ENCODE measurements at places on chromosomes 2 and 18. TPM values are rescaled to one million over a fixed set of nuclear protein-coding genes. Genes with fewer than 3 reads are reported as not detected.
A peak's percentile ranks its signal among the peaks of the same experiment; 100 is the strongest.

GRCh38 chr2:180647621-180648020, 332.8 kb upstream of the UBE2E3 start:
- H3K27ac ChIP-seq: peak overlapping the region; percentile 3
- no peaks in the 10 kb centered on the region for H3K27me3 ChIP-seq
- no peaks in the 10 kb centered on the region for H3K36me3 ChIP-seq
- peaks cover 3% of the 10 kb centered on the region for H3K4me1 ChIP-seq

- H3K4me1 ChIP-seq: peaks cover 12% of the 10 kb centered on the region
- H3K36me3 ChIP-seq: no peaks in the 10 kb centered on the region
- H3K27ac ChIP-seq: no peak overlapping the region
- H3K4me3 ChIP-seq: no peak overlapping the region
- no peak for DNase-seq
Observed at GRCh38 chr18:69759046-69759445, 188.6 kb downstream of the CD226 start.

Gene NYAP2
- total RNA-seq: not detected

GRCh38 chr2:176270100-176270750, 983 bp downstream of the MTX2 start:
- DNase-seq: no peak
- H3K27me3 ChIP-seq: peaks cover 17% of the 10 kb centered on the region
- H3K36me3 ChIP-seq: peaks cover 2% of the 10 kb centered on the region
- H3K4me3 ChIP-seq: peak overlapping the region; percentile 98

DNA sequence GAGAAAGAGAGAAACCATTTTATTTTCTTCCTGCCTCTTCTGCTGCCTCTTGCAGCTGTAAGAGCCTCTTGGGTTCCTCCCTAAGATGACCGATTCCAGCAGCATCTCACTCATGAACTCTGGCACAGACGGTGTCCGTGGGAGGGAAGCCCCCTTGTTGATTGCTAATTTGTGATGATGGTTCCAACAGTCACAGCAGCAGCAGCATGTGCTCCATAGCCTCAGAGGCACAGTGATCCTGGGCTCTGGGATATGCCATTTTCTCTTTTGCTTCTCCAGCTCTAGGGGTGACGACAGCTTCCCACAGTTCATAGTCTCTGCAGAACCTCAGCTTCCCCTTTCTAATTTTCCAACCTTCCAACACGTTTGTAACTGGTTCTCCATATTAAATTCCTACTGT, 324.2 kb upstream of the HS6ST1 start:
- H3K4me3 ChIP-seq: no peak overlapping the region
- no peaks in the 10 kb centered on the region for H3K36me3 ChIP-seq
- no peak overlapping the region for H3K27ac ChIP-seq
- peaks cover 28% of the 10 kb centered on the region for H3K4me1 ChIP-seq

DNA sequence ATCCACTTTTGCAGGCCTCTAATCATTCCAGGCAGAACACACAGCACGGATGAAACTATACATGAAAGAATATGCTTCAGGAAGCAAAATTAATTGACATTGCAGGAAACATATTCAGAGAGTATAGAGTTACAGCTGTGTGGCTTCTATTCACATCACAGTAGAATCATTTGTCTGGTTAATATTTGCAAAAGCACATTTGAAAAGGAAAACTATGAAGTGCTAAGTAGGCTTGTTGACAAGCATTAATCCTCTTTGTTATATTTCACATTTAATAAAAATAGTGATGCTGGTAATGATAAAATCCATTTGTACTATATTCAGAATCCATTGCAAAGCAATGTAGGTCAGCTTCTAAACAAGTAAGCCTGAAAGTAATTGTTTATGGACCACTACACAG, 32.2 kb upstream of the PIK3C3 start:
- no peak for DNase-seq
- H3K27ac ChIP-seq: no peak overlapping the region

GRCh38 chr2:170354855-170355780, 177.2 kb downstream of the MYO3B start:
- H3K4me3 ChIP-seq: no peak overlapping the region
- H3K36me3 ChIP-seq: no peaks in the 10 kb centered on the region
- peaks cover 41% of the 10 kb centered on the region for H3K27me3 ChIP-seq
- H3K27ac ChIP-seq: no peak overlapping the region

Gene XDH
- total RNA-seq: 0.78 TPM

- peaks cover 10% of the 10 kb centered on the region for H3K27me3 ChIP-seq
- no peak overlapping the region for H3K4me3 ChIP-seq
- no peaks in the 10 kb centered on the region for H3K36me3 ChIP-seq
- H3K4me1 ChIP-seq: no peaks in the 10 kb centered on the region
Observed at GRCh38 chr18:26134107-26134506, 438 bp downstream of the PSMA8 start.

GRCh38 chr18:54743605-54743995, 84.7 kb upstream of the RAB27B start:
- no peak overlapping the region for H3K4me3 ChIP-seq
- H3K4me1 ChIP-seq: peaks cover 40% of the 10 kb centered on the region
- H3K36me3 ChIP-seq: no peaks in the 10 kb centered on the region
- DNase-seq: no peak
- H3K27ac ChIP-seq: no peak overlapping the region

Gene KCNS3
- total RNA-seq: not detected

- no peak for DNase-seq
- H3K36me3 ChIP-seq: no peaks in the 10 kb centered on the region
- H3K4me3 ChIP-seq: no peak overlapping the region
- H3K4me1 ChIP-seq: peaks cover 24% of the 10 kb centered on the region
- peaks cover 6% of the 10 kb centered on the region for H3K27me3 ChIP-seq
Observed at GRCh38 chr18:64131314-64131713, 17.6 kb downstream of the LINC00305 start.

Gene GPBAR1
- not detected for total RNA-seq

DNA sequence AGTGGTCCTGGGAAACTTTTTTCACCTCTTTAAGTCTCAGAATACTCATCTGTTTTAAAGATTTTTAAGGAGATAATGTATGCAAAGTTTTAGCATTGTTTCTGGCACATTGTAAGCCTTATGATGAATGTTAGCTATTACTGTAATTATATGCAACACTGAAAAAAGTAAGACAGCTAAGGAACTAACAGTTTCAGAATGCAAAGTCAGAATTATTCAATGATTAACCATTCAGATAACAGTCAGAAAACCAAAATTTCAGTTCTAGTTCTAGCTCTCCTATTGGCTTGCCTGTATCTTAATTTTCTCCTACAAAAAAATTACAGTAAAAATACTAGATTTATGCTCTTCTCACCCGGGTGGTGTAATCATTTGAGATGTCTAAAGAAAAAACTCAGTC, 101.1 kb downstream of the SLC4A10 start:
- no peak overlapping the region for H3K27ac ChIP-seq
- DNase-seq: no peak
- H3K36me3 ChIP-seq: no peaks in the 10 kb centered on the region
- no peaks in the 10 kb centered on the region for H3K4me1 ChIP-seq

DNA sequence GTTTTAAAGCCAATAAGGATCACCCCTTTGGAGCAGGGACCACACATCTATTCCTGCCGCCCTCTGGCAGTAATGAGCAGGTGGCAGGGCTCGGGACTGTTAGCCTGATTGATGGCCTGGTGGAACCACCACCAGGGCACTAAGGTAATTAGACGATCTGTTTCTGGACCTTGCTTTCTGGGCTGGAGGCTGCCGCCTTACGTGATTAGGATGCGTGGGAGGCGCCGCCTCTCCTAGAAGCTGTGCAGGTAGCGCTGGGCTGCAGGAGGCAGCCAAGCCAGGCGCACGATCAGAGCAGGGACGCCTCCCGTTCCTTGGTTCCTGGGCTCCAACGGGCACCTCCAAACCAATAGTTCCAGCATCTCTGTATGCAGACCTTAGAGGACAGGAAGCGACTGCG, 242.6 kb upstream of the RAB12 start:
- H3K36me3 ChIP-seq: peaks cover 2% of the 10 kb centered on the region
- H3K4me3 ChIP-seq: peak overlapping the region; percentile 54
- no peaks in the 10 kb centered on the region for H3K27me3 ChIP-seq
- H3K4me1 ChIP-seq: peaks cover 45% of the 10 kb centered on the region
- DNase-seq: no peak
- no peak overlapping the region for H3K27ac ChIP-seq

- DNase-seq: no peak
- H3K36me3 ChIP-seq: no peaks in the 10 kb centered on the region
- H3K27me3 ChIP-seq: no peaks in the 10 kb centered on the region
- no peak overlapping the region for H3K27ac ChIP-seq
- H3K4me3 ChIP-seq: no peak overlapping the region
- peaks cover 18% of the 10 kb centered on the region for H3K4me1 ChIP-seq
Observed at GRCh38 chr2:108417254-108417653, 31.8 kb upstream of the GCC2 start.

Gene TMEFF2
- 46.8 TPM for total RNA-seq

DNA sequence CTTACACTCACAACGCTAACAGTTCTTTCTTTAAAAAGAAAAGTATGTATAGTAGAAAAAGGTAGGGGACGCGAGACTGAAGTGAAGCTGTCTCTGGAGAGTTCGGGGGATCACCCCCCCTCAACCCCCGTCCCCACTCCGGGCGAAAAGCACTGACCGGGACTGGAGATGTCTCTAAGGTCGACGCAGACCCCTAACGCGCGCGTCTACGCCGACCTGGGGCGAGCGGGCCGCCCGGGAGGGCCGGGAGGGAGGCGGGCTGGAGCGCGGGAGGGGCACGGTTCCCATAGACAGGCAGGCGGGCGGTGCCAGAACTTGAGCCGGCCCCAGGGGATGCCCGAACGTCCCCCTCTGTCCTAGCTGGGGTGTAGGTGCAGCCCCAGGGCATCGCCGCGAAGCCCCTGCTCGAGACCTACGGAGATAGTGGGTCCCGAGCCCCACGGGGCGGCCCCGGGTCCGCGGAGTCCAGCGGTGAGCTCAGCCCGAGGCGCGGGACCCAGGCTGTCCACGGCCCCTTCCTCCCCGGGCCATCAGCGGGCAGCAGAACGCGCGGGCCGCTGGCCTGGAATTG, 82.2 kb downstream of the CHRNA1 start:
- DNase-seq: no peak
- H3K27ac ChIP-seq: peak overlapping the region; percentile 86

GRCh38 chr2:58665154-58665553, 424.0 kb upstream of the FANCL start:
- no peaks in the 10 kb centered on the region for H3K36me3 ChIP-seq
- H3K27me3 ChIP-seq: peaks cover 21% of the 10 kb centered on the region
- no peak overlapping the region for H3K4me3 ChIP-seq
- H3K4me1 ChIP-seq: no peaks in the 10 kb centered on the region
- DNase-seq: no peak

GRCh38 chr2:123913143-123913735, 111.8 kb upstream of the CNTNAP5 start:
- no peaks in the 10 kb centered on the region for H3K4me1 ChIP-seq
- H3K4me3 ChIP-seq: no peak overlapping the region
- DNase-seq: no peak
- H3K27ac ChIP-seq: no peak overlapping the region
- no peaks in the 10 kb centered on the region for H3K36me3 ChIP-seq
- H3K27me3 ChIP-seq: no peaks in the 10 kb centered on the region

- no peaks in the 10 kb centered on the region for H3K27me3 ChIP-seq
- H3K36me3 ChIP-seq: no peaks in the 10 kb centered on the region
- no peaks in the 10 kb centered on the region for H3K4me1 ChIP-seq
- no peak for DNase-seq
Observed at GRCh38 chr2:4873876-4874593, 818.1 kb upstream of the SOX11 start.

GRCh38 chr2:217462121-217462520, 540.7 kb downstream of the TNS1 start:
- H3K27me3 ChIP-seq: no peaks in the 10 kb centered on the region
- peaks cover 2% of the 10 kb centered on the region for H3K4me1 ChIP-seq
- no peak overlapping the region for H3K27ac ChIP-seq
- no peak for DNase-seq
- H3K4me3 ChIP-seq: no peak overlapping the region

- peaks cover 18% of the 10 kb centered on the region for H3K4me1 ChIP-seq
- H3K27me3 ChIP-seq: no peaks in the 10 kb centered on the region
- H3K4me3 ChIP-seq: peak overlapping the region; percentile 84
Observed at GRCh38 chr18:22558945-22559385, 141.2 kb upstream of the CTAGE1 start.

Gene ATOH8
- total RNA-seq: 7.1 TPM

Gene LOXHD1
- not detected for total RNA-seq

Gene RAB6D
- 0.10 TPM for total RNA-seq

Gene CPO
- not detected for total RNA-seq

- H3K27ac ChIP-seq: no peak overlapping the region
- peaks cover 4% of the 10 kb centered on the region for H3K27me3 ChIP-seq
- H3K4me3 ChIP-seq: no peak overlapping the region
- H3K4me1 ChIP-seq: no peaks in the 10 kb centered on the region
- peak; percentile 40 for DNase-seq
Observed at GRCh38 chr2:29560566-29560965, 360.8 kb downstream of the ALK start.

GRCh38 chr2:240500561-240501423, 57.0 kb downstream of the ANKMY1 start:
- no peak overlapping the region for H3K27ac ChIP-seq
- peaks cover 19% of the 10 kb centered on the region for H3K36me3 ChIP-seq
- DNase-seq: peak; percentile 79

Gene CCL20
- total RNA-seq: not detected

DNA sequence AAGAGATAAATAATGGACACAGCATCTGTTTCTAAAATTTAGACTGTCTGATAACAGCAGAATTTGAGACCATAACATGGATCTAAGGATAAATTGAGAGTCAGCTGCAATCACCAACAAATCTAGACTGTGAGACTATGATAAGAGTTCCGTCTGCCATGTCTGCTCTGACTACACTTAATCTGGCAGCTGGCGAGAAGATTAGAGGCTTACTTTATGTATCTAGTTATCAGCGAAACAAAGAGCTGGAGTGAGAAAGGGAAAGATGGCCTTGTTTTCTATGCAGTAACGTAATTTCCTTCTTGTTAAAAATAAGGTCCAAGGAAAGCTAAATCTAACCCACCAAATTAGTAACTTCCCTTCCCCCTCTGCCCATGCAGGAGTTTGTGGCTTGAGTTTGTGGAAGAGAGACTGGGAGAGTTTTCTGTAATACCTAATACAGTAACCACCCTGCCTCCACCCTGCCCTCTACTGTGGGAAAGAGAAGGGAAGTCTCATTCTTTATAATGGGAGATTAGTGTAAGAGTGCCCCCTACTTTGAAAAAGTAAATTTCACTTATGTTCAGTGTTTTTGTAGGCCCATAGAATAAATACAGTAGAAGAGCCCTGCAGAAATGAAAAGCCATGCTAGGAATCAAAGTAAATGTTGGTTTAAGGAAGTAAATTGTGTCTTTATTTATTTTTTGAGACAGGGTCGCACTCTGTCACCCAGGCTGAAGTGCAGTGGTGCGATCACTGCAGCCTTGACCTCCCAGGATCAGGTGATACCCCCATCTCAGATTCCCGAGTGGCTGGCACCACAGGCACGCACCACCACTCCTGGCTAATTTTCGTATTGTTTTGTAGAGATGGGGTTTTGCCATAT, 27.5 kb downstream of the EML4 start:
- no peaks in the 10 kb centered on the region for H3K27me3 ChIP-seq
- H3K36me3 ChIP-seq: peaks cover 2% of the 10 kb centered on the region
- H3K27ac ChIP-seq: no peak overlapping the region
- H3K4me3 ChIP-seq: no peak overlapping the region
- H3K4me1 ChIP-seq: peaks cover 62% of the 10 kb centered on the region
- no peak for DNase-seq

- peaks cover 44% of the 10 kb centered on the region for H3K4me1 ChIP-seq
- H3K27me3 ChIP-seq: peaks cover 63% of the 10 kb centered on the region
- DNase-seq: no peak
- no peaks in the 10 kb centered on the region for H3K36me3 ChIP-seq
- H3K4me3 ChIP-seq: no peak overlapping the region
- no peak overlapping the region for H3K27ac ChIP-seq
Observed at GRCh38 chr2:218856167-218856895, 3.3 kb upstream of the WNT6 start.

Gene SUCLG1
- 51.8 TPM for total RNA-seq

Gene CLEC4F
- not detected for total RNA-seq

- H3K4me1 ChIP-seq: no peaks in the 10 kb centered on the region
- no peak for DNase-seq
- peaks cover 31% of the 10 kb centered on the region for H3K27me3 ChIP-seq
- no peak overlapping the region for H3K4me3 ChIP-seq
Observed at GRCh38 chr2:48264627-48265026, 265.3 kb upstream of the STON1 start.

All from osteocyte (in vitro differentiated cells).